ENCODE measurements at places on chromosomes 6 and 20.

DNA sequence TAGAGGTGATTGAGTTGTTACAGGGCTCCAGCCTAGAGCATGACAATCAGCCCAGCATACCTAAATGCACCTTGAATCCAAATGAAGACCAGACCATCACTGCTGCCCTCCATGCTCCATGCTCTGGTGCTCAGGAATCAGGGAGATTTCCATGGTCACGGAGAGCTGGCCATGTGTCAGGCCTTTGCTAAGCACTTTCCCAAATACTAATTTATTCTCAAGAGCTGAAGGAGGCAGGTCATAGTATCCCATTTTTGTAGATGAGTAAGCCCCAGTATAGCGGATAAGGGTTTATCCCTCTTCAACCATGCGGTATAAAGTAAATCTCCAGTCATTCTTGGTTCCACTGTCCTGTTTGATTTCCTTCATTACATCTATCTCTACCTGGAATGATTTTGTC lies 240.8 kb downstream of the TFAP2A start:
- no peak for DNase-seq

DNA sequence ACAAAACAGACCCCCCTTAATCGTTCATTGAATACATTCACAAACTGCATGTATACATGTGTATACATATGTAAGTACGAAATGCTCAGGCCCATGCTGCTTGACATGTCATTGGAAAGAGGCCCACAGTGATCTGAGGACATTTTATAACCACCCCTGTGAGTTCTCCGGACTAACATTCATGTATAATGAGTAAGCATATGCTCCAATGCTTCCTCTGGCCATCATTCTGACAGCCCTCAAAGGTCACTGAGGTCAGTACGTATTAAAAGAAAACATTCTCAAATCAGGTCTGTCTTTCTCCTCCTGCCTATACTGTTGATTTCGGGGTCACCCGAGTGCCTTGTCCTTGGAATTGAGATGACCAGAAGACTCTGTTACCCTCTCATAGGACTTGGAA lies 54.9 kb downstream of the TENT5A start:
- DNase-seq, result no peak

GRCh38 chr20:37933786-37934633 lies 31.1 kb downstream of the VSTM2L start:
- no peak for DNase-seq

DNA sequence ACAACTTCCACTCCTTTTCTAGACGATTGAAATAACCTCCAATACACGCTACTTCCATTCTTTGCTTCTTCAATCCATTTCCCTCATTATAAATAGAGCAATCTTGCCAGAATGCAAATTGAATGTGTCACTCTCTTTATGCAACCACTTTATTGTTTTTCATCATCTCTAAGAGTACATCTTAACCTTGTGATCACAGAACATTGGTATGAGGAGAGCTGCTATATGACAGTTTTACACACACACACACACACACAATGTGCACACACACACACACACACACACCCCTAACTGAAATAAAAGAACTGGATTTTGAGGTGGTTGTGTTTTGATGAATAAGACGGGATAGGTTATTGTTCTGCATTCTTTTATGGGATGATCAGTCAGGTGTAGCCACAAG lies 187.0 kb downstream of the HDGFL1 start:
- no peak for DNase-seq

DNA sequence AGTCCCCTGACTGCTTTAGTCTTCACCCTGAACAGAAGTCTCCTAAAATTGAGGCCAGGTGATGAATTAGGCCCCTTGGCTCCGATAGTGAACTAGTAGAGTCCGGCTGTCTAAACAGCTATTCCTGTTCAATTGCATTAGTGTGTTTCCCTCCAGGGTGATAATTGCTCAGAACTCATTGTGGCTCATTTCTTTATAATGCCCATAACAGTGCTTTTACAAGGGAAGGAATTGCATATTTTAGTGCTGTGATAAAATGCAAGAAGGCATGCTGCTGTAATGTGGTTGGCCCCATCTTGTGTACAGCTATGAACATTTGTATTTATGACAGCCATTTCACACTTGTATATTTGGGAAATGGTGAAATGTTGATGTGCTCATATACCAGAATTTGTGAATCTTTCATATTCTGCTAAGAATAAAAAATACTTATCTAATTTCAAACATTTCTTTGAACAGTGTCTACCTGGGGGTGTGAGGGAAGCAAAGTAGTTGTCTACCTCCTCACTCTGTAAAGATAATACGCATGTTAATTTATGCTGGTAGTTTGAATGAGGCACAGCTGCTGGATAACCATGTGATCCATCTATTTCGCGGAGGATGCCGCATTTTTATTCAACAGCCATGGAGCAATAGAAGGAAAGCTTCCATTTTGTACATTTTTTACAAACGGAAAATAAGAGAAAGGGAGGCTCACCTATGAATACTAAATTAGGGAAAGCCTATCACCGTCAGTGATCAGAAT lies 451.4 kb downstream of the NKAIN2 start:
- no peak for DNase-seq

DNA sequence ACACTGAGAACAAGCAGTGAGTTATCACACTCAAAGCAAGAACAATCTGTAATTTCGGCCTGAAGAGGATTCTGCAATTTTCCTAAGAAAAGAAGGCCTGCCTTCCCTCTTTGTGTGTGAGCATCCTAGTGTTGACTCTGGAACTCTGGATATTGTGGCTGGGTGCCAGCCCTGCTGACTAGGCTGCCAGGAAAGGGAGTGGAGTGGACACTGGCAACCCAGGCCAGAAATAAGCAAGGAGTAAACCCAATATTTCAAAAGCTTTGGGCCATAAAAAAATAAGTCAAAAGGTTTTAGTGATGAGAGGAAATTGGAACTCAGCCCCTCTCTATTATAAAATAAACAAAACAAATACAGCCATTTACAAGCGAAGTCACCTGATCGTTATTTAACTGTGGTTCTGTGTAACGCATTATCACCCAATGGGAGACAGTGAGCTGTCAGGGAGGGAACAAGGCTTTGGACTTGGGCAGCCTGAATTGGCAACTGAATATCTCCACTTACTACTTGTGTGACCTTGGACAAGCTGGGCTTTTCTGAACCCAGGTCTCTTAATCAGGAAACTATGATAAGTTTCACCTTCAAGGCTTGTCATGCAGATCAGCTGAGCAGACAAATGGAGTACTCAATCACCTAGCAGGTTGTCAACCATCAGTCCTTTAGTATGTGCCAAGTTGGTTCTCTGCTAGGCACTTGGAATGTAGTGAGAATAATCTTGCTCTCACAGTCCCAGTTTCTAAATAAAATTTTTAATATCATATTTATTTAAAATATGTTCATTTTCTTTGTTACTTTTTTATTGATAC lies 196.2 kb downstream of the PAX1 start:
- DNase-seq, result no peak

DNA sequence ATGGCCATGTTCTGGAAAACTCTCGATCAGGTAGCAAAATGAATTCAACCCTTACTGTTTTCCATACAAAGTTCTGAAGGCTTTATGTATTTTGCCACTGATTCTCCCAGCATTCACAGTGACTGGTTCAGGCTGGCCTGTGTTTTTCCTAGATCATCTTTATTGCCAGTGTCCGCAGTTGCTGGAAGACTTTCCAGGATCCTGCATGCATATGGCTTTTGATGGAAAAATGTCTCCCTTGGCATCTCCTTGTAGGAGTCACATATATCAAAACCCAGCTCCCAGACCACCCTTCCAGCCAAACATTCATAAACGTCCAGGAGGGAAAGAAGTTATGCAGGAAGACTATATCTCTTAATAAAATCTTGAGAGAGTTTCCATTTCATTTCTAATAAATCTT lies 588.8 kb downstream of the MAFB start:
- DNase-seq, result no peak

DNA sequence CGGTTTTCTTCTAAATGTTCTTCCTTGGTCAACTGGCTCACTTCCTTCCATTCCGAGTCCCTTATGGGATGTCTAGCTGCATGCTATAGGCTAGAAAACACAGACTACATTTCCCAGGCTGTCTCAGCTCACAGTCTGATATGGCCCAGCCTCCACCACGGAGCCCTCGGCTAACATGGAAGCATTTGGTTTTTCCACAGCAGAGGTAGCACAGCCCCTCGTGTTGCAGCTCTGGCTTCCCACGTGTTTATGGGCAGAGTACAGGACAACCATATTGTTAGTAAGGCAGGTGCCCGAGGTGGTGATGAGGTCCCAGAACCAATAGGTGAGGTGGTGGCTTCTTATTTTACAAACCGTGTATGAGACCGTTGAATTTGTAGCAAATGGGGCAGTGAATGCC lies 8.7 kb downstream of the GPLD1 start:
- no peak for DNase-seq

GRCh38 chr20:61389077-61389476 lies 137.0 kb downstream of the CDH4 start:
- DNase-seq, result no peak

GRCh38 chr20:50579511-50579910 lies 69.3 kb downstream of the PTPN1 start:
- DNase-seq, result no peak

- peak; percentile 22 for DNase-seq
Observed at GRCh38 chr20:4795394-4795793, 73.7 kb downstream of the PRND start.

GRCh38 chr20:43537921-43538877 lies 20.6 kb upstream of the SGK2 start:
- peak; percentile 39 for DNase-seq

GRCh38 chr20:44204156-44204831 lies 6.3 kb downstream of the OSER1 start:
- no peak for DNase-seq

GRCh38 chr6:27296106-27296783 lies 15.8 kb downstream of the POM121L2 start:
- DNase-seq, result no peak

GRCh38 chr20:6530779-6531315 lies 236.6 kb upstream of the BMP2 start:
- no peak for DNase-seq

DNA sequence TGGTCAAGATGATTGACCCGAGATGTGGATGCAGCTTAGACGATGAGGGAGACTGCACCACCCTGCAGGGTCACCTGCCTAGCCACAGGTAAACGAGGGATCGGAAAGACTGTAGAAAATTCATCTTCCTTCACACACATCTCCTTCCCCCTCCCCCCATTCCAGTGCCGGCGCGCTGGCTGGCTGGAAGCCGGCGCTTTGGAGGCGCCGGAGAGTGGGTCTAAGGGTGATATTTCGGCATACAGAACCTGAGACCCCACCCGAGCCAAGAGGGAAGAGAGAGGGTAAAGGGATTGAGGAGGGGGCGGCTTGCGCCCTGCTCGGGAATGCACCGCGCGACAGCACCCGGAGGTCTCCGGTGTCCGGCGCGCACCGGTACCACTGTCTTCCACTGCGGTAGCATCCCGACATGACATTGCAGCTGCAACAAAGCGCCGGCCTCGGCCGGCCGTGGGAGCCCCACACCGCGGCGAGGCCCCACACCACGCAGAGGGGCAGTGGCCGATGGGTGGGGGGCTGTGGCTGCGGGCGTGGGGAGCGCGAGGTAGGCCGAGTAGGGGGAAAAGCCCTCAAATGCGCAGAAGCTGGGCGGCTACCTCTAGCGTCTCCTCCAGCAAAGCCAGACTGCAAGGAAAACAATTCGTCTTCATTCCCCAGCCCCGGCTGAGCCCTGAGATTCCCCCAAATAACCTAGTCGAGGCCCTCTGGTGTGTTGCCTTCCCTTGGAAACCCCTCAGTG lies 984 bp downstream of the TNFRSF21 start:
- DNase-seq, result no peak

Data from NT2/D1 (cell line).